ENCODE measurements at places on chromosomes 16 and 17.

DNA sequence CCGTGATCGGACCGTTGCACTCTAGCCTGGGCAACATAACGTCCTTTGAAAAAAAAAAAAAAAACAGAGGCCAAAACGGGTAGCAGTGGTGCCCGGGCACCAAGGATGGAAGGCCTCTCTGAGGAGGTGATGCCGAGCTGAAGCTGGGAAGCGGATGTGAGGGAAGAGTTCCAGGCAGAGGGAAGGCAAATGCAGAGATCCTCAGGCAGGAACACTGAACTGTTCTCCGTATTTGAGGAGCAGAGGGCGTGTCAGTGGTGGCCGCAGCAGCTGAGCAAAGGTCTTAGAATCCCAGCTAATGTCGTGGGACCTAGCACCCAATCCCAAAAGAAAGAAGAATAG, 656 bp upstream of the KCTD13 start:
- no peak for DNase-seq

DNA sequence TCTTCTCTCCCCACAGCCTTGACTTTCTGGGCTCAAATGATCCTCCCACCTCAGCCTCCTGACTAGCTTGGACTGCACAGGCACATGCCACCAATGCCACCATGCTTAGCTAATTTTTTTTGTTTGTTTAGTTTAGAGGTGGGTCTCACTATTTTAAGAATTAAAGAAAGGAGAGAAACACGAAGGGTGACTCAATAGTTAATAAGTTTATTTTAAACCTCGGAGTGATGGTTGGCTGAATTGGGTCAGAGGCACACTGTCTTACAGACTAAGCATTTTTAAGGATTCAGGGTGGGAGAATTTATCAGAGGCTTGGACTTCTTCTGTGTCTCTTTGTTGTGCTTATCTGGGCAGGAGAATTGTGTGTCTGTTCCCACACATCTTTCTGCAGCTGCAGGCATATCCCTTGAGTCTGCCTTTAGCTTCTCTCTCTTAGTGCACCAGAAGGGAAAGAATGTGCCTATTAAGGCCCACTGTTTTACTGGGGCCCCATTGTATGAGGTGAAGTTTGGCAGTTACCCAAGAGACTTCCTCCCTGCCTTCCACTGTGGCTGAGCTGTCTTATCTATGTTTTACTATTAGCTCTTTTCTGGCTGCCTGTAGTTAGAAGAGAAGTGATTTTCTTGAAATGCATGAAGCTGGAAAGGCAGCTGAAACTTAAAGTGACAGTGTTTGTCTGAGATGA, 2172.0 kb downstream of the TP53TG3F start:
- no peak for DNase-seq

GRCh38 chr16:70804153-70804733, 3.3 kb upstream of the VAC14 start:
- no peak for DNase-seq

- no peak for DNase-seq
Measured at GRCh38 chr16:89906140-89907025, 12.3 kb upstream of the MC1R start.

- no peak for DNase-seq
Measured at GRCh38 chr16:81483064-81483969, 38.7 kb downstream of the CMIP start.

DNA sequence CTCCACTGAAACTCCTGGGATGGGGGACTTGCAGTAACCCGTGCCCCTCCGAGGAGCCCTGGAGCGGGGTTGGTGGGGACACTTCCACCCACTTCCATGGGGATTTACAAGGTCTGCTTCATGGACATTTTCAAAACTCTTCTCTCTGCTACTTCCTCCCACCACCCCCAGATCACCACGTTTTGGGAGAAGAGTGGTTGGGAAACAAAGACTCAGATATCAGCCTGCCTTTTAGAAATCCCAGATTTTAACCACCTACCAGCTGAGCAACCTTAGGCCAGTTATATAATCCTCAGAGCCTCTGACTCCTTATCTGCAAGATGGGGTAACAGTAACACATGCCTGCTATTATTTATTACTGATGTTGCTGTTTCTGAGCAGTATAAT, 184.8 kb downstream of the CCDC182 start:
- DNase-seq = no peak

DNA sequence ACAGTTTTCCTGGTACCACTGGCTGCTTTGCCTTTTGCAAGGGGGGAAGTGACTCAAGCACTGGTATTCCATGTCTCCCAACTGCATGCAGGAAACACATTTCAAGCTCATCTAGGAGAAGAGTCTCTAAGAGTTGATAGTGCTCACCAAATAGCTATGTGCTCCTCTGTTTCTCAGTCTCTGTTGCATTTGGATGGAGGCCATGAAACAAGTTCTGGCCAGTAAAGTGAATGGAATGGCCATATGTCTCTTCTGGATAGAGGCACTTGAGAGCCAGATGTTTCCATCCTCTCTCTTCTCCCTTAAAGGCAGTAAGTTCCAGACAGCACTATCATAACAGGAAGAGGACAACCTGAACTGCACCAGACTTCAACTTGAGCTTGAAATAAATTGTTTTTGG, 60.6 kb downstream of the C16orf82 start:
- DNase-seq = no peak

DNA sequence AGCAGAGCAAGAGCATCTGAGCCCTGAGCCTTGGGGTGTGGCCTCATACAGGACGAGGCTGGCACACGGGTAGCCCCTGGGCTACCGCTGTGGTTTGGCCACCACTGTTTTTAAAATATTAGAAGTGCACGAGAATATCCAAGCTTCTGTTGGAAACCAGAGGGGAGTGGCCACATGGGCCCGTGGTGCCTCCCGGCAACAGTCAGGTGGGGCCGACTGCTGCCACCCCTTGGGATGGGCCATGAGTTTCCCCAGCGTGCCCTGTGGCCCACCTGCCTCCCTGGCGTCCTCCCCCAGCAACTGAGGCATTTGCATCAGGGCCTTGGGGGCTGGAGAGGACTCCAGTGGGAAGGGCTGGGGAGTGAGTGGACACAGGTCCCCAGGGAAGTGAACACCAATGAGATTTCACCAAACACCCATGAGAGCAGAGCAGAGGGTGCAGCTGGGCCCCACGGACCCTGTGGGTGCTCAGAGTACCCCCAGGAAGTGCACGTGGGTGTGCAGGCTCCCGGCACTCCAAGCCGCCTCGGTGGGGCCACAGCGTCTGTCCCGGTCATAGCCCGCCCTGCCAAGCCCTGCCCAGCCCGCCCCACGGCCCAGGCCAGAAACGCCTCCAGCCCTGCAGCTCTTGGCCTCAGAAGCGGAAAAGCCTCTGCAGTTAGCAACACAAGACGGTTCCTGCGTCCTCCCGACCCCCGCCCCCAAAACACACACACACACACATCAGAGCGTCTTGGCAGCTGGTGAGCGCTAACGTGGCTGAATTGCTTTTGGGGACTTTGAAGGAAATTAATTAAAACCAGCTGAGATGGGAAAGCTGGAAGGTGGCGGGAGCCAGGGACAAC, 22.7 kb downstream of the ZNF469 start:
- DNase-seq = no peak

DNA sequence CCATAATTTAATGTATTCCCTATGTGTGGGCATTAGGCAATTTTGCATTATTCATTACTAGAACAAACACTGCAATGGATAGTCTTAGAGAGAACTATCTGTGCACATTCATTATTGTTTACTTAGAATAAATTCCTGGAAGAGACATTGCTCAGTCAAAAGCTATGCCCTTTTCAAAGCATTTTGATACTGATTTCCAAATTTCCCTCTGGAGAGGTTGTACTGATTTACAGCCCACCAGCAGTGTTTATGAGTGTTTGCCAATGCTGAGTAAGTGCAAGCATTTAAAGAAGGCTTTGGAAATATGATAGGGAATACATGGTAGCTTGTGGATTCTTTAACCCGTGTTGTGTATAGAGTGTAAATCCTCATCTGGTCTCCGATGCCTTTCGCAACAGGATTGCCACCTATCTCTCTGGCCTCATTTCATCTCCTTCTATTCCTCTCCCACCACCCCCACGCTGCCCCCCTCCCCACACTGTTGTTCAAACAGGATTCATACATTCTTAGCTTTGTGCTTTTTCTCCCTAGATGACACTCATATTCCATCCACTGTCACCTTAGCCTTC, 33.4 kb upstream of the MMD start:
- DNase-seq = no peak

DNA sequence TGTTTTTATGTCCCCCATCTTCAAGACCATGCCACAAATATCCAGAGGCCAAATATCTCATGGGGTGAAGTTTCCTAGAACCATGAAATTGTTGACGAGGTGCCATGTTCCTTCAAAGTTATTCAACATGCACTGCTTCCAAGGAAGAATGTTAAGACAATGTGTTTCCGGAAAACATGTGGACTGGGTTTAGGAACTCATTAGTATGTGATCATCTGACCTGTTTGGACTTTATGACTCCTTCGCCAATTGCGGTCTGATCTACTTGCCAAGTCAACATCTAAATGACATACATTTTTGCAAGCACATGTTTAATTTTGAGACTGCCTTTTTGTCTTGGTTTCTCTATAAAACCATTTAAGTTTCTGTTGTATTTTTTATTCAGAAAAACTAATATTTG, 234.8 kb downstream of the MAF start:
- no peak for DNase-seq

DNA sequence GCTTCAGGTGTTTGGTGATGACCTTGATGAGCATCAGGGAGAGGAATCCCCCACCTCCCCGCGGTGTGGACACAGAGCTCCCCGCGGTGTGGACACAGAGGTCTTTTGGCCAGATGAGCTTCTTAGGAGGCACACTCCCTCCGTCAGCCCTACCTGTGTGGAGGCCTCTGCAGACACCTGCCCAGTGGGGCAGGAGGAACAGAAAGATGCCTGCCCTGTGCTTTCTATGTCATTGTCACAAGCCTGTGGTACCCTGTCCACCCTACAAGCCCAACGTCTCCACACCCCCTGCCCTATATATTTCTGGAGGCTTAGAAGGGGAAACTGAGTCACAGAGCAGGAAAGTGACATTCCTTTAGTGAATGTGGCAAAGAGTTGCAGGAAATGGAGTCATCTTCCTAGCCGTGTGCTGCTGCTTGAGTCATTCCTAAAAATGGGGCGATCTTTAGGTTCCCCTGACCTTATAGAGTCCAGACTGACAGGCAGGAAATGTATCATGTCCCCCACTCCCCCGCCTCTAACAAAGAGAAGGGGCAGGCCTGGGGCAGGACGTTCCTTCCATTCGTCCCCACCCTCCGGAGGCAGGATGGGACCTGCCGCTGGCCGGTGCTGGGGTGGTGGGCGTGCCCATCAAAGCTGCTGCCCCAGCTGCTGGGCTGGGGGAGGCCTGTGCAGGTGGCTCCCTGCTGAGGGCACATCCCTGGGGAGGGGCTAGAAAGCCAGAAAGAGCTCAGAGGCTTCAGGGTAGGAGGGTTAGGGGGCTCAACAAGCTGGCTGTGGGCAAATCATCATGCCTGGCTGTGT, 1.0 kb upstream of the C16orf74 start:
- DNase-seq = no peak

DNA sequence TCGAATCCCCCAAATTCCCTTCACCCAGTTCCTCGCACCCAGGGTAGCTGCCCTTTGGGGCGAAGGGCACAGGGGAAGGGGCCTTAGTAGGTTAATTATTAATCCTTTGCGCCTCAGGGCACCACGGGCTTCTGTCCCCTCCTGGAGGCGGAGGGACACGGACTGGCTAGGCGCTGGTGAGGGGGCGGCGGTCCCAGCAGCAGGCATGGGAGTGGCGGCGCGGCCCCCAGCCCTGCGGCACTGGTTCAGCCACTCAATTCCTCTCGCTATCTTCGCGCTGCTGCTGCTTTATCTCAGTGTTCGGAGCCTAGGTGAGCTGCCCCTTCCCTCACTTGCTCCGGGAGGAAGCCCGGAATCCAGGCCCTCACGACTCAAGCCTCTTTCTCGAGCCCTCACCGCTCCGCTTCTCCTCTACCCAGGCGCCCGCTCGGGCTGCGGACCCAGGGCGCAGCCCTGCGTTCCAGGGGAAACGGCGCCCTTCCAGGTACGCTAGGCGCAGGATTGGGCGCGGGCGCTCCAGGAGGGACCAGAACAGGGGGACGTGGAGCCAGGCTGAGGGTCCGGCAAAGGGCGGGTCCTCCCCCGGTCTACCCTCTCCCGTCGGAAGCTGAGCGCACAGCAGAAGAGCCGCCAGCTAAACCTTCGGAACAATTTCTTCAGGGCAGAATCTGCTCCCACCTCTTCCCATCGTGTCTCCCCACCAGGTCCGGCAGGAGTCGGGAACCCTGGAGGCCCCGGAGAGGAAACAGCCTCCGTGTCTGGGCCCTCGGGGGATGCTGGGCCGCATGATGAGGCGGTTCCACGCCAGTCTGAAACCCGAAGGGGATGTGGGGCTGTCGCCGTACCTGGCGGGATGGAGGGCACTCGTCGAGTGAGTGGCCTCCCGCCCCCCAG, at the start of gene GLTPD2:
Gene GLTPD2 (plus strand): TSS at position 158 of the 894 bp plus-strand sequence. CDS start 48 bp downstream, at position 206.
- DNase-seq = no peak

- DNase-seq = no peak
Measured at GRCh38 chr16:85027958-85028684, 526 bp downstream of the KIAA0513 start.

DNA sequence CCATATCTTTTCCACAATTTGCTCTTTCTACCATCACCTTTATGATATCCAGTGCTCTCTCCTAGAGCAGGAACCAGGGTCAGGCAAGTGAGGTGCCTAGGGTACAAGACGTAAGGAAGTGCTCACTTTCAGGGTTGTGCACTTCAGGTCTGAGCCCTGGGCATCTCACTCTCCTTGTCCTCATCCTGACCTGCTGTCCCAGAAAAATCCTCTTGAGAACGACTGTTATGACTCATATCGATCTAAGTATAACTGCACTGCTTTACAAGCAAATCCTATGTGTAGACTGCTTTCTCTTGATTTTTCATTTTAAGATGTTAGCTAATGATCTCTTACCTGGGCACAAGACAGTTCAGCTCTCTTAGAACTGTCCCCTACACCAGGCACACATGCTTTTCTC, 100.1 kb downstream of the TMEM100 start:
- DNase-seq = no peak

DNA sequence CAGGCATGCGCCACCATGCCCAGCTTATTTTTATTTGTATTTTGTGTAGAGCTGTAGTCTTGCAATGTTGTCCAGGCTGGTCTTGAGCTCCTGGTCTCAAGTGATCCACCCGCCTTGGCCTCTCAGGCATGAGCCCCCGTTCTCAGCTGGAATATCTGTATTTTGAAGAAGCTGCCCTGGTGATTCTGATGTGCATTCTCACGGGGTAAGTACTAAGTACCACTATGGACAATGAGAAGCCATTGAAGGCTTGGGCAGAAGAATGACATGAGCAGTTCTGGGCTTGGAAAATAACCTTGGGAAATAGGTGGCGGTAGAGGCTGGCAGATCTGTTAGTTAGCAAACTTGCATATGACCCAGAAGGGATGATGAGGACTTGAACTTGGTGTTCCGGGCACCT, 15.6 kb upstream of the NKD1 start:
- DNase-seq = no peak

GRCh38 chr17:82491533-82491932, 28.0 kb upstream of the FOXK2 start:
- no peak for DNase-seq

- DNase-seq = no peak
Measured at GRCh38 chr16:54098247-54098646, 188.3 kb downstream of the IRX3 start.

GRCh38 chr16:56093055-56093454, 98.2 kb upstream of the GNAO1 start:
- DNase-seq = no peak

- DNase-seq = no peak
Measured at GRCh38 chr17:15263680-15264079, 1.4 kb downstream of the PMP22 start.

GRCh38 chr17:81912441-81913309, 1.5 kb upstream of the PCYT2 start:
- no peak for DNase-seq

Measured in NCI-H446 treated with DMSO at 0.1 percent for 48 hours (cell line).